ENCODE measurements at places on chromosomes 2 and 18.

- no peak overlapping the region for H3K4me3 ChIP-seq
These were observed 151.2 kb downstream of the FMNL2 start for GRCh38 chr2:152485954-152486736.

- DNase-seq, result no peak
- H3K4me1 ChIP-seq, result no peaks in the 10 kb centered on the region
- H3K27me3 ChIP-seq, result no peaks in the 10 kb centered on the region
- H3K27ac ChIP-seq, result no peak overlapping the region
These were observed 118.2 kb upstream of the ZNF516 start for GRCh38 chr18:76613053-76613754.

GRCh38 chr2:226771067-226771466 lies 28.6 kb downstream of the IRS1 start:
- peaks cover 32% of the 10 kb centered on the region for H3K4me1 ChIP-seq
- DNase-seq, result no peak
- H3K4me3 ChIP-seq, result no peak overlapping the region
- H3K36me3 ChIP-seq, result no peaks in the 10 kb centered on the region

DNA sequence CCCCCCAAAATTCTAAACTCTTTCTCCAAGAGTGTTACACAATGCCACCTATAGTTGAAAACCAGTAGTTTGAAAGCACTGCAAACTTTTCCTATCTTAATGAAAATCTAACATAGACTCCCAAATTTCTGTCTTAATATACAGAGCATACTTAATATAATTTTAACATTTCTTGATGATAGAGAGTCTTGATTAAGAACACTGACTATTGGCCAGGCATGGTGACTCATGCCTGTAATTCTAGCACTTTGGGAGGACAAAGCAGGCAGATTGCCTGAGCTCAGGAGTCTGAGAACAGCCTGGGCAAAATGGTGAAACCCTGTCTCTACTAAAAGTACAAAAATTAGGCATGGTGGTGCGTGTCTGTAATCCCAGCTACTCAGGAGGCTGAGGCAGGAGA lies 34.2 kb downstream of the ASXL2 start:
- H3K4me3 ChIP-seq, result no peak overlapping the region
- no peaks in the 10 kb centered on the region for H3K27me3 ChIP-seq
- no peak for DNase-seq

GRCh38 chr2:170139276-170139967 lies 38.5 kb upstream of the MYO3B start:
- H3K27ac ChIP-seq, result no peak overlapping the region
- H3K36me3 ChIP-seq, result no peaks in the 10 kb centered on the region
- no peaks in the 10 kb centered on the region for H3K4me1 ChIP-seq
- H3K27me3 ChIP-seq, result no peaks in the 10 kb centered on the region
- DNase-seq, result no peak

GRCh38 chr2:18267501-18267900 lies 293.0 kb downstream of the RDH14 start:
- no peaks in the 10 kb centered on the region for H3K36me3 ChIP-seq
- no peak overlapping the region for H3K4me3 ChIP-seq
- no peak overlapping the region for H3K27ac ChIP-seq
- H3K4me1 ChIP-seq, result no peaks in the 10 kb centered on the region
- no peak for DNase-seq

- no peaks in the 10 kb centered on the region for H3K27me3 ChIP-seq
- DNase-seq, result no peak
- no peaks in the 10 kb centered on the region for H3K4me1 ChIP-seq
These were observed 615.8 kb downstream of the ARHGAP15 start for GRCh38 chr2:143745060-143745459.
